NCI-H2029 (cell line): ENCODE measurements at places on chromosomes 7 and 10.

GRCh38 chr10:85786401-85786899 is 580.1 kb downstream of the GRID1 start:
- DNase-seq = no peak

DNA sequence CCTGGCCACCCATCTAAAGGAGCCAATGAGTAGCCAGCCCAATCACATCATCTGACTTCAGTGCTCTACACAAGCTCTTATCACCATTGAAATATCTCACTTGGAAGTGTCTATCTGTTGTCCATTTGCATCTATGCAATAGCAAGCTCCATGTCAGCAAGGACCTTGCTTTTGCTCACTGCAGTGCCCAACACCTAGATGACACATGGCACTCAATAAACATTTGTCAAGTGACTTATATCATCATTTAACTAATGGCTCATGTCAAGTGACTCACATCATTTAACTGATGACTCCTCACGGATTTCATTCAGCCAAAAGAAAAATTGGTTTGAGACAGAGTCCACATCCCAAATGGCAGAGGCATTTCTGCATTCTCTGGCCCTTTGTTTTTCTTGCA is 92.9 kb upstream of the ADAM12 start:
- DNase-seq = no peak

DNA sequence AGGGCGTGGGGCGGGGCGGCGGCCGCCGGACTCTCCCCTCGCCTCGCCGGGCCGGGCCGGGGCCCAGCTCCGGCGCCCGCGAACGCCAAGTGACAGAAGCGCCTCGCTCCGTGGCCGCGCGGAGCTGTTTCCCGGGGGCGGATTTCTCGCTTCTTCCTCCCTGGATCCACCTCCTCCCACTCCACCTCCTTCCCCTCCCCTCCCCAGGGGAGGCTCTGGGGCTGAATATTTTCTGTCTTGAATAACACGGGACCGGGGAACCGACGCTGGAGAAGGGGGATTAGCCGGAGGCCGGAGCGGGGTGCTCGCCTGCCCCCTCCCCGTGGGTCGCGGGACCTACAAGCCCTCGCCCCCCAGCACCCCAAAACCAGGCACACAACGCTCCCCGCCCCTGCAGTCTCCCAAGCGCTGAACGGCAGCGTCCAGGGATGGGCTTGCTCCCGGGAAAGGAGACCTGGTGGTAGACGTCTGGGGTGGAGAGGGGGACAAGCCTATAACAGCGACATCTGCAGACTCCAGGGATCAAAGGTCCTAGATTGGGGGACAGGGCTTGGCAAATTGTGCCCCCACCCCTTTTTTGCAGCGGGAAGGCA is at the start of gene ARHGAP21:
TSS of gene ARHGAP21 (minus strand) at position 100 of the 593 bp plus-strand sequence. CDS start 1,988 bp downstream, outside the sequence.
- DNase-seq = peak; percentile 16

- no peak for DNase-seq
Measured at GRCh38 chr10:43048301-43049051, 28.4 kb upstream of the RET start.
